Mesenchymal stem cell (in vitro differentiated cells and primary cell): ENCODE measurements at places on chromosomes 7 and 10.

DNA sequence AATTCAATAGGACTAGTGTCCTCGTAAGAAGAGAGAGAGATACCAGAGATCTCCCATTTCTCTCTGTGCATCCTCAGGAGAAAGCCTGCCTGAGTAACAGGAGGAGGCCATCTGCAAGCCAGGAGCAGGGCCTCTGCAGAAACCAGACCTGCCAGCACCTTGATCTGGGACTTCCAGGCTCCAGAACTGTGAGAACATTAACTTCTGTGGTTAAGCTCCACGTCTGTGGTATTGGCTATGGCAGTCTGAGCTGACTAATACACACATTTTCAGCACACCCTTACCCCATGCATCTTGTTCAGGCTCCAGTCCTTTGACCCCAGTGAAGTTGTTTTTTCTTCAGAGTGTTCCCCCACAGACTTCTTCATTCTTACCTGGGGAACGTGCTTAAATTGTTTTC, 3.1 kb upstream of the CRTAC1 start:
- no peak for DNase-seq

- no peak for DNase-seq
Measured at GRCh38 chr7:2510130-2510776, 9.3 kb upstream of the LFNG start.

DNA sequence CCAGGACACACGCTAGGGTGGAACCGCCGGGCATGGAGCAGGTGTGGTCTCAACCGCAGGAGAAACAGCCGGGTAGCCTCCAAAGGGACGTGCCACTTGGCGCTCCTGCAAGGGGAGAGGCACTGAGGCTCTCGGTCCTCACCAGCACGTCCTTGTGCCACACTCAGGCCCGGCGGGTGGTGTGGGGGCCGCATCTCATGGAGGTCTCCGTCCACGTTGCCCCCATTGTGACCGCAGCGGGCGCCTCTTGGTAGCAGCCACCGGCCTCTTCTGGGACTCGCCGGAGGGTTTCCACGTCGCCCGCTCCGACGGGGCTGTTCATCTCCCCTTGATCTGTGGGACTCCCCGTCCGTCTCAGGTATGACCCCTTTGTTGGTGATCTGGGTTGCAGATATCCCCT, 49.2 kb upstream of the ELFN1 start:
- DNase-seq, result no peak

GRCh38 chr7:93958216-93958615, 36.7 kb downstream of the GNG11 start:
- DNase-seq, result no peak

- no peak for DNase-seq
Measured at GRCh38 chr10:32481606-32482005, 35.7 kb downstream of the CCDC7 start.

GRCh38 chr10:28971255-28971654, 293.9 kb downstream of the BAMBI start:
- DNase-seq, result no peak

DNA sequence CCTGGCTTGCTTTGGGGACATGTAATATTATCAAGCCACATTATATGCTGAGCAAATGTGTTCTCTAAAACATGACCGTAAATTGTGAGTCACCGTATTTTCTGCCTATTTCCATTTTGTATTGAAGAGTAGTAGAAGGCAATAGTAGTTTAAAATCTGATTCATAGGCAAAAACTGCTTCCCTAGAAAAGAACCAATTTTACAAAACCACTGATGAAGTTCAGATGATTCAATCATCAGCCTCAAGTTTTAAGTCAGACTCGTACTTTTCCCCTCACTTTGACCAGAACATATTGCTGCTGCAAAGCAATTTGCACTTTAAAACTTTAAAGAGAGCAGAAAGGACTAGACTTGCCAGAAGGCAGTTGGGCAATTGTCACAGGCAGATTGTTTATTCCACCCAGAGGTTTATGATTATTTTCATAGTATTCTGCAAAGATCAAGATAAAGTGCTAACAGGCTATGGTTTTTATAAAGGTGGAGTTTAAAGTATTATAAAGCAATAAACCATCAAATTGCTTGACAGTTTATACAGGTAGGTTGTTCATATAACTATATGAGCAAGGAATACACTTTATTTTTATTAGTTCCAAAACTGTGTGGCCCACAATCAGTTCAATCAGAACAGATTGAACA, 168.2 kb downstream of the ETV1 start:
- DNase-seq, result no peak

DNA sequence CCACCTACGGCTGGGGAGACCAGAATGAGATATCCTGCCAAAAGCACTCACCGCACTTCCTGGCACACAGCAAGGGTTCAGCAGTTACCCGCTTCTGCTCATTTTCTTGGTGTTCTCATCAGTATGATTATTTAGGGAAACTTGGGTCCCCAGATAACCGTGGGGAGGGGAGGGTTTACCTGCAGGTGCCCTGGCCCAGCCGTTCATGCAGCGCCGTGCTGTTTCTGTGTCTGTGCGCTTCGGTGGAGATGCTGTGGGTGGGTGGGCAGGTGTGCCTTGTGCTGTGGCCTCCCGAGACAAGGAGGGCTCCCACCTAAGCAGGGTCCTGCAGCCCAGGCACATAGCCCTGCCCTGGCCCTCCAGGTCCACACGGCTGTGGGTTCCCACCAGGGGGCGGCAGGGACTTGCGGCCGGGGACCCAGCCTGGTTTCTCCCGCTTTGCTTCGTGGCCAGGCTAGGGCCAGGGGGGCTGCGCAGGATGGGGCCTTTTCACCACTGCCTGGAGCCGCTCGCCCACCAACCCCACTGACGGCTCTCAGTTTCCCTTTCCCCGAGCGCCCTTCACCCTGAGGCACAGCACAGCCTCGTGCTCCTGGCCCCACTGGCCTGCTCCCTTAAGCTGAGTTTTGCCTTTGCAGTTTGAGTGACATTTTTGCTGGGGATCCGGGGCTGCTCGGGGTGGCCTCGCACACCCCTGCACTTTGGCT, 78.5 kb downstream of the LHPP start:
- peak; percentile 43 for DNase-seq

- no peak for DNase-seq
Measured at GRCh38 chr10:102581981-102582580, 62.2 kb upstream of the TRIM8 start.

GRCh38 chr10:1544929-1545328, 192.4 kb downstream of the ADARB2 start:
- DNase-seq, result no peak

DNA sequence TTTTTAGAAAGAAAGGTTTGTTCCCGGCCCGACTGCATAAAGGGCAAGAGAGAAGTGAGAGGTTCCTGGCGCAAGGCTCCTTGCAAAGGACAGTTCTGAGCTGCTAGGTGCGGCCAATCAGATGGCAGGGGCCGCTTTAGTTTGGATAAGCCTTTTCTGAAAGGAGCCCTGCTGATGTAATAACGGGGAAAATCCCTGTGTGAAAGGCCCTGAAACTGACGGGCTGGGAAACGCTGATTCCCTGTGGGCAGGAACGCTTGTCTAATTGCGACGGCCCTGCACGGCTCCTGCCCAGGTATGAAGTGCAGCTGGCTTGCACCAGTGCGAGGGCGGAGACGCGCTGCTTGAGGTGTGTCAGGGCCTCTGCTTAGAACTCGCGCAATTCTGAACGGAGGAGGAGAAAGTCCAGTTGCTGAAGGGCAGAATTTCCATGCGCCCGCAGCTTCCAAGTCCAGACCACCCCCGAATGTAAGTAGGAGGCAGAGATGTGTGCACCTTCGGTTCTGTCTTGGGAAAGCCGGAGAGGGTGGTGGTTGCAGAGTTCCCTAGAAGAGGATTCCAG, 30.5 kb downstream of the TACC2 start:
- no peak for DNase-seq

DNA sequence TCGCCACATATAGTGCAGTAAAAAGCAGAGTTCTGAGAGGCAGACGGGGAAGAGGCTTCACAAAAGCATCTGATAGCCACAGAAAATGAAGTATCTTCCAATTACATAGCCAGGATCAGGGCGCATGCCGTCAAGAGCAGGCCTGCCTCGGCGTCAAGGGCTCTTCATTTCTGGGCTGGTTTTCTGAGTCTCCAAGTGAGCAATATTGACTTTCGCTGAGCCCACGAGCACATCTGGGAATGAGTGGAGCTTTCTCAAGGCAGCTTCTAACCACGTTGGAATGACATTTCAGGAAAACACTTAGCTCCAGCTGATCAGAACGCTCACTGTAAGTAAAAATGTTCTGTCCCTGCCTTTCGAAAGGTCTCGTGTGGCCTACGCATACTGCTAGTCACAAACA, 51.9 kb downstream of the CLRN3 start:
- DNase-seq, result no peak

- no peak for DNase-seq
Measured at GRCh38 chr10:94617389-94617944, 66.1 kb upstream of the CYP2C18 start.

- no peak for DNase-seq
Measured at GRCh38 chr7:144710791-144711190, 125.1 kb downstream of the TPK1 start.

DNA sequence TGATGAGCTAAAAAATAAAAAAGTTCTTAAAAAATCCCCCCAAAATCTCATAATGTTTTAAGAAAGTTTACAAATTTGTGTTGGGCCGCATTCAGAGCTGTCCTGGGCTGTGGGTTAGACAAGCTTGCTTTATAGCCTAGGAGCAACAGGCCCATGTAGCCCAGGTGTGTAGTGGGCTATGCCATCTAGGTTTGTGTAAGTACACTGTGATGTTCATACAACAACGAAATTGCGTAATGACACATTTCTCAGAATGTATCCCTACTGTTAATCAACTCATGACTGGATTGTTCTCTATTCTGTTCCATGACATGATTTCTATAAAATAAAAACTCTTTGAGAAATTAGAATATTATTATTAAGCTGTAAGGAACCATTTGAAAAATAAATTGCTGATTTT, 13.0 kb downstream of the MIOS start:
- no peak for DNase-seq

- no peak for DNase-seq
Measured at GRCh38 chr7:91358303-91358702, 94.1 kb downstream of the FZD1 start.

- no peak for DNase-seq
Measured at GRCh38 chr7:129947049-129947448, 5.7 kb downstream of the UBE2H start.

- DNase-seq, result no peak
Measured at GRCh38 chr10:24884316-24884715, 68.1 kb downstream of the PRTFDC1 start.
